ENCODE measurements at places on chromosomes 7 and 10.
A peak's percentile ranks its signal among the peaks of the same experiment; 100 is the strongest.

DNA sequence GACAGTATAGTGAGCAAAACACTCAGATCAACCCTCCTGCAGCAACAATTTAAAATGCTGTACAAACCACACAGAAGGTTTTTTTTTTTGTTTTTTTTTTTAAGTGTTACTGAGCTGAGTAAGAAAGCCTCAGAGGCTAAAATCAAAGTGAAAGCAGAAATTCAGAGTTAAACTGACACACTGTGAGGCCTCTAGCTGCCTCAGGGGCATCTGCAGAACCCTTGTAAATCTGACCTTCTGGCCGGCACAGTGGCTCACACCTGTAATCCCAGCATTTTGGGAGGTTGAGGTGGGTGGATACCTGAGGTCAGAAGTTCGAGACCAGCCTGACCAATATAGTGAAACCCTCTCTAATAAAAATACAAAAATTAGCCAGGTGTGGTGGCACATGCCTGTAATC, 7.4 kb upstream of the GNA12 start:
- no peak for DNase-seq

- no peak for DNase-seq
These were observed 61.0 kb downstream of the CAMK2B start for GRCh38 chr7:44264221-44264931.

GRCh38 chr7:100152937-100153666, 4.4 kb downstream of the LAMTOR4 start:
- no peak for DNase-seq

DNA sequence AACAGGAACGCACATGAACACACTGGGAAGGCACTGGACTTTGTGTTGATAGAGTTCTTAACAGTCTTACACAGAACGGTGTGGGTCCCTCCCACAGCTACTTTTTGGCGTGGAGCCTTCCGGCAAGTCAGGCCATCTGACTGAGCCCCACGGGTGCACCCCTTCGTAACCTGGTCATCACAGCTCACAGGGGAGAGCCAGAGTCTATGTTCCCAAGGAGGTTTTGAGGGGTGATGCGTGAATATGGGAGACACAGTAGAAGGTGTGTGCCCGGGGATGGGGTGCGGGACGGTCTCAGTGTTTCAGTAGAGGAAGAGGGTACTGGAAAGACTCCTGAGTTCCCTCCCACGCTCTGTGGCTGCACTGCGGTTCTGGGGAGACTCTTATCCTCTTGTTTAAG, 291.7 kb downstream of the DNAJB6 start:
- no peak for DNase-seq

GRCh38 chr10:77162697-77163096, 474.9 kb downstream of the KCNMA1 start:
- DNase-seq, result no peak

DNA sequence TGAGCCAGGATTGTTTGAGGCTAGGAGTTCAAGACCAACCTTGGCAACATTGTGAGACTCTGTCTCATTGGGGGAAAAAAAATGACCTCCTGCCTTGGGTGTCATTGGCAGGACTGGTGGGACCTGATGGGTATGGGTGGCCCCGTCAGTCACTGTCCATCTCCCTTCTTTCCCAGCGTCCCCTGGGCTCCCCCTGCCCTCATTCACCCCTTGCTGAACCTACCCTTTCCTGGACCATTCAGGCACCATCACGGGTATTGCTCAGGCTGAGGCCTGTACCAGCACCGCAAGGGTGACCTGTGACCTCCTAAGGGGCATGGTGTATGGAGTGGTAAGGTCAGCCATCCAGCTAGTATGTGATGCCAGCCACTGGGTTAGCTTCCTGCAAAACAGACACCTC, 19.4 kb downstream of the ASL start:
- DNase-seq, result no peak

GRCh38 chr7:53110425-53110824, 75.0 kb downstream of the POM121L12 start:
- no peak for DNase-seq

DNA sequence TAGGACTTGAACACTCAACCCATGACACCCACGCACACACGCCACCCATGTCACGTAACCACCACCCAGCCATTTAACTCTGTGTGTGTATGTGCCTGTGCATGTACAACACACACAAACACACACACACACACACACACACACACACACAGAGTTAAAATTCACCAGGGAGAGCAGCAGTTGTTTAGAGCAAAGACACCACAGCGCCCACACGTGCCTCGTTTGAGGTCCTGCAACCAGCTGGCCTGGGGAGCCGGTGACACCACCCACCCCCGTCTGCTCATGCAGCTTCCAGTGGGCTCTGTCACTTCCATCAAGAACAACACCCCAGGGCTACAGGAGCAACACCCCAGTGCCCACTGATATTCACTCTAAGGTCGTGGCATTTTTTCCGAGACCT, 97.4 kb downstream of the ELFN1 start:
- no peak for DNase-seq

- peak; percentile 21 for DNase-seq
These were observed 12.7 kb upstream of the LARP4B start for GRCh38 chr10:944034-944831.

DNA sequence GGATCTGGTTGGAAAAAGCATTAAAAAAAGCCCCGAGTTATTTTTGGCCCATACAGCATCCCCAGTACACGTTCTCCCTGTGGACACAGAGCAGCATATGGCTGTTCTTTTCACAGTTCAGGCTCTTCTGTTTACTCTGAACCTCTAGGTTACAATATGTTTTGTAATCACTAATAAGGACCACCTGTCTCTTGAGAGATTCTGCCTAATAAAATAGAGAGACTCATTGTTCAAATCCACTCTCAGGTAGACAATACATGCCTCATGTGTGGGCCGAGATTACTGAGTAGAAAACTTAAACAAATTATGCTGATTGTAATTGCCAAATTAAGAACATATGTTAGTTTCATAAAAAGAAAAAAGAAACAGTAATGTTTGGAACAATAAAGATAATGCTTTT, 647.7 kb downstream of the GRM8 start:
- DNase-seq, result no peak

DNA sequence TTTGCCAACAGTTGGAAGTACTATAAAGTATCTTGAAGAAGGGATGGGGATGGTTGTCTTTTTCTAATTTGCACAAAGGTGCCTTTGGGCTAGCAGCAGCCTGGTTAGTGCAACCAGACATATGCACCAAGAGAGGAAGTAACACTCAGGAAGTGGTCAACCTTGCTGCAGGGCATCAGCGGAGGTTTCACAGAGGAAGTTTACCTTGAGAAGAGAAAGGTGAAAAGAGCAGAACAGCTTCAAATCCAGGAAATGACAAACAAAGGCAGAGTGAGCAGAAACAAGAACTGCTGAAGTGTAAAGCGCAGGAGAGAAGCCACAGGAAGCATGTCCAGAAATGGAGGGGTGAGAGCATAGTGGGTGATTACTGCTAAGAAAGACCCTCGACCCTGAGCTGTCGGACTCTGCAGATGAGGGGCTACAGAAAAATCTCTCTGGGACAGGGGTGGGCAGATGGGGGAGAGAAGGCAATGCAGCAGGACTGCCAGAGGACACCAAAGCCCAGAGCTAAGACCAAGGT, 66.9 kb downstream of the STK17A start:
- DNase-seq, result peak; percentile 90

DNA sequence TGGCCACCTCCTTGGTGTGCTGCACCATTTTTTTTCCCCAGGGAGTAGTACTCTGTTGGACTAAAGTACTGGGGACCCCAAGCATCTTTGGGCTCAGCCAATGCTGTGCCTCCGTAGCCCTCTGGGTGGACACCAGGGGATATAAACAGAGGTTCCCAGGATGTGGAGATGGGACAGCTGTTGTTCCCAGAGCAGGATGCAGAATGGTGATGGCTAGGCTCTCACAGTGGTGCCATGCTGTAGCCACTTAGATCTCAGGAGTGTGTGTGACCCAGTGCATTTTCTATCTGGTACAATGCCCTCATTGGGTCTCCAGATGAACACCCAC, 50.9 kb upstream of the SCIN start:
- no peak for DNase-seq

DNA sequence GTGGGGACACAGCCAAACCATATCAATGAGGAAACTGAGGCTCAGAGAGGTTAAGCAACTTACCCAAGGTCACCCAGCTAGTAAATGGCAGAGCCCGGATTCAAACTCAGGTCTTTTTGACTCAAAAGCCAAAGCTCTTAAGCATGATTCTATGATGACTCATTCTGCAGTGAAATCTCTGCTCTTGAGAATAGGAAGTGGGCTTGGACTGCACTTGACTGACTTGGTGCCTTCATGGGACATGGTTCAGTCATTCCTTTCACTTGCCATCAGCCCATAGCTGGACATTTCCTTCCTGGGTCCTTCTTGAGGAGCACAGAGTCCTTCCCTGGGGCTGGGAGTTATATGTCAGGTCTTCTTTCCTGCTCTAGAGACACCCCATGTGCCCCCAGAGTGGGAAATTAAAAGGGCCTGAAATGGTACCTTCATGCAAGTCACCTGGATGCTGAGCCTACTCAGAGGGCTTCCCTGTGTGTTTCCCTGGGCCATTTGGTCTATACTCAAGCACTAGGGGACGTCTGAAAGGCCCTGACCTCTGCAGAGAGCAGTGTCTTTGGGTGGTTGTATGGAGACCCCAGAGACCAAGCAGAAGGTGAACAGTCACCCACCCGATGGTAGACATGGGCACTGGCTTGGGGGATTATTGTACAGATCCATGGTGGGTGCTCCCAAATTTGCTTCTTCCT, 62.4 kb upstream of the SDK1 start:
- no peak for DNase-seq

DNA sequence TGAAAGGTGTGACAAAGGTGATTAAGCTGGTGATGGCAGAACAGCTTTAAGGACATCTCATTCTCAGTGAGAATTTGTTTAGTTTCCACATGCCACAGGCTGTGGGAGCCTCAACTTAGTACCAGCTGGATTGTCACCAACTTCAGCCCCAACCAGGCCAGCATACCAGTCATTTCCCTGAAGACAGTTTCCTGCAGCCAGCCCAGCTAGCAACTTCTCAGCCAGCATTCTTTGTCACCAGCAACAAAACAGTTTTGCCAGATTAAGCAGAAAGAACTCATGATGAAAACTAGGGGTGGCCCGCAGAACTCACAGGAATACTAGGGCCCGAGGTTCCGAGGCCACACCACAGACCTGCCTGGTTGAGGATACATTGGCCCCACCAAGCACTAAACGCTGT, 68.8 kb upstream of the UNC5B start:
- DNase-seq, result no peak

DNA sequence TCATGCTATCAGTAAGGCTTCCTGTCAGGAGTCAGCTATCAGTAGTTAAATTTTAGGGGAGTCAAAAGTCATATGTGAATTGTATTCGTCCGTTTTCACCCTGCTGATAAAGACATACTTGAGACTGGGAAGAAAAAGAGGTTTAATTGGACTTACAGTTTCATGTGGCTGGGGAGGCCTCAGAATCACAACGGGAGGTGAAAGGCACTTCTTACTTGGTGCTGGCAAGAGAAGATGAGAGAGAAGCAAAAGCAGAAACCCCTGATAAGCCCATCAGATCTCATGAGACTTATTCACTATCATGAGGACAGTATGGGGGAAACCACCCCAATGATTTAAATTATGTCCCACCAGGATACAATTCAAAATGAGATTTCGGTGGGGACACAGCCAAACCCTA, 47.1 kb downstream of the KLF6 start:
- no peak for DNase-seq

DNA sequence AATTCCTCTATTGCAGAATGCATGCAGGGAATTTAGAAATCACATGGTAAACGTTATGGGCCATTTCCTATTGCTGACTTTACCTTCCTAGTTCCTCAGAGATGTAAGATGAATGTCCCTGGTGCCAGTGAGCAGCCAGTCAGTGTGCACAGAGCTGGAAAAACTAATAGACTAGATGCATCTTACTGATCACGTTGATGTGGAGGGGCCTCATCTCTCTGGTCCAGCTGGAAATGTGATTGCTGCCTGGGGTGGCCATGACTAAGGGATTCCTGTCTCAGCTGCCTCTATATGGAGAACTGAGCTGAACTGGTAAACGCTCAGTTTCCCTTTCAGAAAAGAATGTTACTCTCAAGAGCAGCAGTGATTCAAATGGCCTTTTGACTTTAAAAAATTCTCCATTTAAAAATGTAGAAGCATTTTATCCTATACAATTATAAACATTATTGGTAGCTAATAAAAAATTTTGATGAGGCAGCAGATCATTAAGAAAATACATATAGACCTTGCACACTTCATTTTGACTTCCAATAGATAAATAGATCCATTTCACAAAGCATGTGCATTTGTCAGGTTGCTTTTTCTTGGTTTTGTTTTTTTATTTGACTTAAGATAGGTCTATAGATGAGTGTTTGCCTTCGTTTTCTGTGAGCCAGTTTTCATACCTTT, 80.5 kb upstream of the INSYN2A start:
- no peak for DNase-seq

DNA sequence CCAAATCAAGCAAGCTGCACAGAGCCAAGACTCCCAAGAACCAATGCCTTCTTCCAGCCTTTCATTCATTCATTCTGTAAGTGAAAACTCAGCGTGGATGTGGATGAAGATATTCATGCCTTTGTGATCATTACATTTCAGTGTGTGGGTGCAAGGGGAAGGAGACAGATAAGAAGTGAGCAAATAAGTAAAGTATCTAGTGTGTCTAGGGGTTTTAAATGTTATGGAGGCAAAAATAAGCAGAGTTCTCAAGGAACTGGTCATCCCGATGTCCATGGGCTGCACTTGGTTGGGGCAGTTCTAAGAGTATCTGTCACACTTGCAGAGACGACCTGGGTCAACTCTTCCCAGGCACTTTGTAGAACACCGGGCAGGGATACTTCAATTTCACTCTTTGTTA, 149.1 kb downstream of the KIAA1217 start:
- DNase-seq, result no peak

- no peak for DNase-seq
These were observed 63.4 kb downstream of the CAV1 start for GRCh38 chr7:116588225-116588624.

GRCh38 chr7:143042159-143042789, 9.9 kb upstream of the OR6V1 start:
- DNase-seq, result no peak

GRCh38 chr7:66099551-66100407, 14.9 kb upstream of the CRCP start:
- peak; percentile 42 for DNase-seq

DNA sequence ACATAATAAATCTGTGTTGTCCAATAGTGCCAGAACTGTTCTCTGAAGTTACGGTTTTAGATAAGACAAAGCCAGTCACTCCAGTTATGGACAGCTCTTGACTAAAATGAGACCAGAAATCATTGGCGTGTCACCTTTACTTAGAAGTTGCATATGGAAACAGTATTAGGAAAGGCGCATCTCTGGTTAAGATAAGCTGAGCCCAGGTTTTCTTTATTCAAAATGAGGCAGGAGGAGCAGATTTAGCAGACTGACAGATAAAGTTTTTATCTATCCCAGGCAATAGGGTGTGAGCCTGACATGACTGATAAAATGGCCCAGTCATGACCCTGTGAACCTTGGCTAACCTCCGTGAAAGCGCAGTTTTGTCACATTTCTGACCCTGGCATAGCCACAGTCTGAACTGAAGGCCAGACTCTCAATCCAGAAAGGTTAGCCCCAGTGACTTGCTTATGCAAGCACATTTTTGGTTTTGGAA, 4.2 kb downstream of the CYP26A1 start:
- DNase-seq, result no peak
